ENCODE measurements at places on chromosomes 4 and X.

- DNase-seq, result no peak
Observed at GRCh38 chrX:154600759-154601374, 15.9 kb downstream of the CTAG1A start.

GRCh38 chr4:8291701-8292477 lies 22.3 kb downstream of the HTRA3 start:
- no peak for DNase-seq

DNA sequence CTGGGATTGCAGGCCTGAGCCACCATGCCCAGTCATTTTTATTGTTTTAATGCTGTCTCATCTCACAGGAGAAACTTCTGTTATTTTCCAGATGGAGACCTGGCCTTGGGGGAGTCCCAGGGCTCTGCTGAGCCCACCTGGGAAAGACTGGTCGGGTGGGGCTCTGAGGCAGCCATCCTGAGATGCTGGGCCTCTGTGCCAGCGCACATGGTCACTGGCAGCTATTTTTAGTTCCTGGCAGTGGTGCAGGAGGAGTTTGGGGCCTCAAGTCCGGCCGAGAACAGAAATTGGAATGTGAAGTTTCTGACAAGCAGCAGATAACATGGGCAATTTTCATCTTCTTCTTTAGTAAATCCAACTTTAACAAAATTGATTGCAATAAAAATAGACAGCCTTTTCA lies 44.5 kb downstream of the SORCS2 start:
- DNase-seq, result no peak

DNA sequence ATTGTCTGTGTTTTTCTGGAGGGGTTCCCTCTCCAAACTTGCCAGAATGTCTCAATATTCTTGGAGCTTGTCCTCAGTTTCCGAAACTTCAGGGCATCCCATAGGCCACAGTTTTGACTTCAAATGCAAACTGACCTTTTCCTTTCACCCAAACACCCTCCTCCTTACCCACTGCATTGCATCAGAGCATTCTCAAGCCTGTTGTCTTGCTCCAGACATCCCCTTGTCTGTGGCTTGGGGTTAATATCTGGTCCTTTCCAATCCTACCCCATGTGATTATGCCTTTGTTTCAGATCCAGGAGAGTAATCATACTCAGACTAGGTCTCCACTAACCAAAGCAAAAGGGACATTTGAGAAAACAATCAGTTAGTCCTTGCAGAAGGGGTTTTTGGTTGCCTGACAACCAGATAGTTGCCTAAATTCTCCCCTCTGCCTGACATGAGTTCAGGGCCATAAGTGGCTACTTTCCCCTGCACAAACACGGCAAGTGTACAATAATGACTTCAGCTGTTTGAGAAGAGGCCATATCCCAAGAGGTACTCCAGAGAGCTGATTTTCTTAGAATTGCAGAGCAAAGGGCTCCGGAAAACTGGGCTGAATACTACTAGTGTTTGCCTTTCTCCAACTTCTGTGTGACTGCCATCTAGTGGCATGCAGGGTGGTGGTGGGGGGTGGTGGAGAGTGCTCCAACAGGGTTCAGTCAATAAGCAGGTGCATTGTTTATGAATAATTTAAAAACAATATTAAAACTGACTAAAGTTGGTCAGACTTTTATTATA lies 130.2 kb downstream of the CHRDL1 start:
- no peak for DNase-seq

GRCh38 chr4:171710743-171711142 lies 102.5 kb upstream of the GALNTL6 start:
- no peak for DNase-seq

DNA sequence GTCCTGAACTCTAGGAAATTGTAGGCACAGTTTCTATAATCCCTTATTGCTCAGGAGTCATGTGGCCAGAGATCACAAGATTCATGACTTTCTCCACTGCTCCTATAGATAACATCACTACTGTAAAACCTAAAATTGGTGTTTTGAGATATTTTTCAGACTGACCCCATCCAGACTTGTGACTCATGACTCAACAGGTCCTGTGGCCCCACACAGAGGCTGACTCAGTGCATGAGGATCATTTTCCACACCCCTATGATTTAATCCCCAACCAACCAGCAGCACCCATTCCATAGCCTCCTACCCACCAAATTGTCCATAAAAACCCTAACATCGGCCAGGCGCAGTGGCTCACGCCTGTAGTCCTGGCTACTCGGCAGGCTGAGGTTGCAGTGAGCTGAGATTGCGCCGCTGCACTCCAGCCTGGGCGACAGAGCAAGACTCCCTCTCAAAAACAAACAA lies 13.2 kb upstream of the XIAP start:
- no peak for DNase-seq

DNA sequence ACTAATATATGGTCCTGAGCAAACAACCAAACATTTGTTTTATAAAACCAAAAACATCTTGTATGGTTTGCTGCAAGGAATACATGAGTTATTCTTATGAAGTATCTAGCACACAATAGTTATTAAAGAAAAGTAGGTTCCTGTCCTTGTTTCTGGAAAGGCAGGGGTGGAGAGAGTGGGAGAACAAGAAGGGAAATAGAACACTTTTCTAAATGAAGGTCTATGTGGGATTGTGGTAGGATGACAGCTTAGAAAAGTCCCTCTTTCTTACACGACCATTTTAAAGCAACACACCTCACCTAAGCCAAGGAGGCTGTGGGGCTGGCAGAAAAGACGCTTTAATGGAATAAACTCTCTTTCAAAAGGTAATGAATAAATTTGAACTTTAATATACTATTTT lies 164.6 kb downstream of the ARAP2 start:
- DNase-seq, result no peak

- no peak for DNase-seq
Observed at GRCh38 chrX:119617517-119618164, 11.4 kb upstream of the NKRF start.

GRCh38 chr4:111937368-111937767 lies 207.9 kb upstream of the FAM241A start:
- DNase-seq, result no peak

- DNase-seq, result no peak
Observed at GRCh38 chrX:9988762-9989161, 21.6 kb downstream of the CLDN34 start.

GRCh38 chrX:33128048-33128805 lies 83.1 kb downstream of the DMD start:
- no peak for DNase-seq

GRCh38 chr4:129668092-129668491 lies 572.1 kb downstream of the C4orf33 start:
- DNase-seq, result no peak

DNA sequence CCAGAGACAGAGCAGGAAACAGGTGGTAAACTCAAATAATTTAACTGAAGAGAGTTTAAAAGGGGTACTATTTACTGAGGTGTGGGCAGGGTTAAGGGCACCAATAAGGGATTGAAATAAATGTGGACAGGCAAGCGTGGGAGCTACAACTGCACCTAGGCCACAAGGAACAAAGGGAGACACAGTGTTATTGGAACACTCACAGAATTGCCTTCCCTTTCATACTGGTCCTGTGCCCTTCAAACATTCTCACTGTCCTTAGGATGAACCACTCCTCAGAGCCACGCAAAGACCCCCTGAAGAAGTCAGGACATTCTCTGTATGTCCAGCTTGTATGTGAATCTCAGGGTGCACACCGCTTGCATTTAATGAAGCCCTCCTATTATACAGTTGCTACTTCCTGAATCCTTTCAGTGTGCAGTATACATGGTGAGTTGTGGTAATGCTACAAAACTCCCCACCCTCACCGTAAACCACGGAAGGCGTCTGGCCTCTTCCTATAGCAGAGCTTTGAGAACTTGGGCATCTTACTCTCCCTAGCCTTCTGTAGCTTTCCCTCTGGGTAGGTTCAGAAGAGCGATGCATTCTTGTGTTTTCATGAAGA lies 9.6 kb upstream of the MRPL1 start:
- no peak for DNase-seq

GRCh38 chr4:56680266-56680665 lies 830 bp downstream of the HOPX start:
- no peak for DNase-seq

DNA sequence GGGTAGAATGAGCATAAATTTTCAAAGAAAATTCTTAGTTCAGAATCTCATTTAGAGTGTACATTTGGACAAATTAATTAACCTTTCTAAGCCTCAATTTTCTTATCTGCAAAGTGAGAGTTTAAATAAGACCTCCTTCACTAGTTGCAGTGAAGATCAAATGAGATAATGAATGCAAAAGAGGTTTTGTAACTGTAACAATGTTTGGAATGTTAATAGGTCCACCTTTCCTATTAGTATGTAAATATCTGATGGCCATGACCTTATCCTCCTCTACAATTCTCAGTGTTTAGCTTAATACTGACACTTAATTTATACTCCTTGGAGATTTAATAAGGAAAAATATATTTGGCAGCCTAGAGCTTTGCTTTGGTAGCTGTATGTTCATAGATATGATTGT lies 138.8 kb downstream of the GABRG1 start:
- DNase-seq, result no peak

DNA sequence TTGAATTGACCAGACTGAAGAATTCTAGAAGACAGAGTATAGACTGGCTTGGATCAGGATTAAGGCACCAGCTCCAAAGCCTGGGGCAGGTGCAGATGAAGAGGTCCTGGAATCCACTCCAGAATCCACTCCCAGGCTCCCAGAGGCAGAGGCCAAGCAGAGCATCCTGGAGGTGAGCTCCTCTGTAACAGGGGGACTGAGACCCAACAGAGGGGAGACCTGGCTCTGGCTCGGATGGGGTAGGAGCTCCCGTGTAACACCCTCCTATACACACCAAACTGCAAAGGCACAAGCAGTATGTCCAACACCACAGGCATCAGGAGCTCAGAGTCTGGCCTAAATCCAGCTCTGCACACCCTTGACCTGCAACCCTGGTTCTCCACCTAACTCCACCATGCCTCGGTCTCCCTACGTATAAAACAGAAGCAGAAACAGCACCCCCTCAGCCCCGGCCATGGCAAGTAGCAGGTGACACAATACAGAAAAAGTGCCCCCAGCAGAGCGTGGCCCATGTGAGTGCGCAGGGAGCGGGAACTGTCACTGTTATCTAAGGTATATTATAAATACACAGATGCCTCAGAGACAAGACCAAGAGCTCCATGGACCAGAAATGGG lies 14.9 kb downstream of the RNF212 start:
- DNase-seq, result no peak

DNA sequence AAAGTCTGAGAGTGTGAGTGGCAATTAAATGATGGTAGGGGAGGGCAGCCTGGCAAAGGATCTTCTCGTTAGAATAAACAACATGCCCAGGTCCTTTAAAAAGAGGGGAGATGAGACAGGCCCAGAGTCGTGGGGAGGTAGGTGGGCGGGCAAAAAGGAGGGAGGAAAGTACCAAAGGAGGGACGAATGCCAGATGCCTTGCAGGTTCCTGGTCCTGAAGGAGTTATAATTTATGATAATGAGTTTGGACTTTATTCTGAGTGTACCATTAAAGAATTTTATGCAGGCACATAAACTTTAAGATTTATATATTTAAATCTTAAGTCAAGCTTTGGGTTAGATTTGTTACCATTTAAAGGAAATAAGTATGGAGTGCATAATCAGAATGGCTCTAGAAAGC lies 62.3 kb upstream of the SMARCA5 start:
- DNase-seq, result no peak

- no peak for DNase-seq
Observed at GRCh38 chr4:110119880-110120279, 78.5 kb downstream of the ELOVL6 start.

- no peak for DNase-seq
Observed at GRCh38 chr4:174334628-174335027, 50.9 kb downstream of the CEP44 start.

- no peak for DNase-seq
Observed at GRCh38 chr4:10225096-10225495, 108.5 kb upstream of the WDR1 start.

GRCh38 chrX:5916945-5917344 lies 311.7 kb downstream of the NLGN4X start:
- no peak for DNase-seq

- DNase-seq, result no peak
Observed at GRCh38 chr4:15688051-15688450, 6.4 kb downstream of the FAM200B start.

- DNase-seq, result no peak
Observed at GRCh38 chr4:153116291-153116680, 88.0 kb upstream of the TRIM2 start.

DNA sequence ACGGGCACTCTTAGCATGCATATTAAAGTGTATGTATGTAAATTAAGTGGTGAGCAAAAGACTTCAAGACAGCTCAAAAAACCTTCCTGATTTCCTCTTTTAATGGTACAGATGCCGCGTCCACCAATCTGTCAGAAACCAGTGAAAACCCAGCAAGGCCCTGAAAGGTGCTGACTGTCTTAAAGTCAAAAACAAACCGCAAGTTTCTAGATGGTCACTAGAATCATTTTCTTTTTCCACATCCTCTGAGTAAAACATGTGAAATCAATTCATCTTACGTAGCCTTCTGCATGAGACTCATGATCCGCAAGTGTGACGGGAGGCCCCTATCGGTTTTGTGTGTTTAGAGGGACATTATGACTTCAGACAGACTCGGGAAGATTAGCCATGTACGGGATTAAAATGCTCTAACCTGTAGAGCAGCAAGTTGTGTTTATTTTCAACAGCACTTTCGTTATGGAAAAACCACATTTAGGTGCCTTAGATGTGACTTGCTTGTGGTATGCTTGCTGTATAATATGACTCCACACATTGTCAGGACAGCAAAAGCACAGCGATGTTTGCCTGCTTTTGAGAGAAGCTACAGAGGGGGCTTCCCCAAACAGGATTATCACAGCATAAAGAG lies 88.2 kb upstream of the STS start:
- DNase-seq, result peak; percentile 36

DNA sequence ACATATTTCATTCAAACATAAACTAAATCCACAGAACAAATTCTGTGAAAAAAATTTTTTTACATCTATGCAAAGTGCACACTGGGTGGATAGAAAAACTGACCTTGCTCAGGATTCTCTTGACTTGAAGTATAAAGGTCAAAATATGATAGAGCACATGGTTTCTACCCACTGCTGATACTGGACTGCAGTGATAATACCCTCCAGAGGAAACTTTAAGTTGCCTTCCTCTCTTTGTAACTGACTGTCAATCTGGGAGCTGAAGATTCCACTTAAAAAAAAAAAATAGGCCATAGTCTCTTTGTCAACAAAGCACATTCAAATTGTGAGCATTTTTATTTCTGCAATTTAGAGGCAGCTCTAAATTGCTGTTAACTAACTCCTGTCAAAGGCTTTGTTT lies 3.2 kb upstream of the AMMECR1 start:
- DNase-seq, result no peak

DNA sequence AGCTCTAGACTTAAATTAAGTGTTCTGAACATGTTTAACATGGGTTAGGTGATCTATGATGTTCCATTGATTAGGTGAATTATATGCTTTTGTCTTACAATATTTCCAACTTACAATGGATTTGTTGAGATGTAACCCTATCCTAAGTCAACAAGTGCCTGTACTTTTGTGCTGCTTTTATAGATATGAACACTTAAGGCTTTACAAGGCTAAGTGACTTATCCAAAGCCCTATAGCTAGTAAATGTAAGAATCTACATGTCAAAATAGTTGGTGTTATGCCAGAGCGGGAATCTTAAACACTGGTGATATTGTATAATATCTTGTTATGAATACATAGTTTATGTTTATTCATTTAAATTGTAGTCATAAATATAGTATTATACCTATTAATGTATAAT lies 1629.1 kb upstream of the IGFBP7 start:
- no peak for DNase-seq

- no peak for DNase-seq
Observed at GRCh38 chr4:77451530-77451929, 154.1 kb upstream of the CXCL13 start.

- DNase-seq, result no peak
Observed at GRCh38 chr4:3317656-3318211, 24.9 kb downstream of the RGS12 start.

- no peak for DNase-seq
Observed at GRCh38 chrX:13597874-13598273, 28.5 kb downstream of the EGFL6 start.

All from GM12892 (cell line).